ENCODE measurements at places on chromosomes 6 and 20.

DNA sequence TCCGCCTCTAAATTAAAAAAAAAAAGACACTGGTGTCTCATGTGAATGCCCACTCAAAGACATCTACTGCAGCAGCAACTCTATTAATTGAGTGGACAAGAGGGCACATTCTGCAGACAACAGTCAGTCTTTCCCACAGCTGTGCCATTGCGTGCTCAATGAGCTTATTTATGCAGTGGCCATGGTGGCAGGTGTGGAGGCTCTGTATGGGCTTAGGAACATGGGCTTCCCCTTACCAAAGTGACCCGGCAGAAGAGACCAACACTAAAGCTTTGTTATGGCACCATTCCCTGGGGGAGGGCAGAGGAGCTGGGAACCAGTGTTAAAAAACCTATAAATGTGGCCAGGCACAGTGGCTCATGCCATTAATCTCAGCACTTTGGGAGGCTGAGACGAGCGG, 4.2 kb upstream of the VAPB start:
- no peak for DNase-seq

DNA sequence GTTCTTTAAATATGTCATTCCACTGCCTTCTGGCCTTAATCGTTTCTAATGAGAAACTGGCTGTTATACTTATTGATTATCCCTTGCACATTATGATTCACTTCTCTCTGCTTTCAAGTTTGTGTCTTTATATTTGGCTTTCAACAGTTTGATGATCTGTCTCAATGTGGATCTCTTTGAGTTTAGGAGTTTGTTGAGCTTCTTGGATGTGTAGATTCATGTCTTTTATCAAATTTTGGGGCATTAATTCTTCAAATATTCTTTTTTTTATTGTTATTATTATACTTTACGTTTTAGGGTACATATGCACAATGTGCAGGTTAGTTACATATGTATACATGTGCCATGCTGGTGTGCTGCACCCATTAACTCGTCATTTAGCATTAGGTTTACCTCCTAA, 29.3 kb downstream of the ZBTB9 start:
- no peak for DNase-seq

DNA sequence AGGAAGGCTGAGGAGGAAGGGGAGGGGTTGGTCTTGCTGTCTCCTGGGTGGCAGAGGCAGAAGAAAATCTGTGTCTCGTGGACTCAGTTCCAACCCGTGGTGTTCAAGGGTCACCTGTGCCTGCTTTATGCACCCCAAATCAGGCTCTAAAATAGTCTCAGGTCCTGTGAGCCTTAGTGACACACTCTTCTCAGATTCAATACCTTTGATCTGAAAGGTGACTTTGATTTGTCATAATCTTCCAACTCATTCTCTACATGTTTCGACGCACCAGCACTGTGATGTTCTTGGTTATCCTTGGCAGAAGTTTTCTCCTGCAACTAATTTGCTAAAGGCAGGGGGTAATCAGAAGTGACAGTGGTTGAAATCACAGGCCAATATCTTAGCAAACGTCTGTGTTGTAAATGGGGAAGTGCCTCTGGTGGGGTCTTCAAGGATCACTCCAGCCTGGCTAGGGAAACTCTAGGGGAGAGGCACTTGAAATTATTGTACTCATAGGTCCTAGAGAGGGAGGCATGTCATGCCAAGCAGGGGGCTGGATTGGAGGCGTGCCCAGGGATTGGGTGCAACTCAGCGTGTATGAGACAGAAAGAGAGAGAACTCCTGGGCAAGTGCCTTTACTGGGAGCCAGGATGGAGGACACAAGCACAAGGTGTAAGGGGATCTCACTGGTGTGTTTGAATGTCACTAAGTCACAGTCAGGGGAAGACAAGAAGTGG, 19.0 kb upstream of the PRND start:
- no peak for DNase-seq

GRCh38 chr6:52526634-52527033, 50.2 kb downstream of the TRAM2 start:
- no peak for DNase-seq

DNA sequence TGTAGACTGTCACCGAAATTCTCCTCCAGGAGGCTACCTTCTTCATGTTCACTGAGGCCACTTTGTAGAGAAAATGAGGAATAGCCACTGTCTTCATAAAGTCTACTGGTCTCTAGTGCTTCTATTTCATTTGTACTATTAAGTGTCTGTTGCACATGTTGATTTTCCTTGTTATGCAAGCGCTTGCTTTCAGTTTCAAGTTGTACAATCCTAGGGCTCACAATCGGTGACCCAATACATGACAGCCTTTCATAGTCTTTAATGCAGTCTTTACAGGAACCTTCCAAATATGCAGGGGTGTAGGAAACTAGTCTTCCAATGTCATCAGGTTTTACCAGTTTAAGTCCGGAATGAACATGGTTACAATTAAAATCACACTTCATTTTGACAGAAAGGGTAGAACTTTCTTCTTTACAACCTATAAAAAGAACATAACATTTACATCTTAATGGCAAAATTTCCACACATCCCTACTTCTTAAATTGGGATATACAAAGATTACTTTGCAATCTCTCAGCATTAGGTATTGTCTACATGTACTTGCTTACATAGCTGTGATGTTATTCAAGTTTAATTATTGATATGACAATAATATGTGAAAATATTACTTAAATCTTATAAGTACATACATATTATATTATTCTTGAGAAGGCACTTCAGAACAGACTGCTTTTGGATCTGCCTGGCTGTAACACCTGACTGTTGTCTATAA, 7.5 kb downstream of the FBXO5 start:
- DNase-seq, result no peak

GRCh38 chr6:36120539-36120938, 9.8 kb upstream of the MAPK13 start:
- no peak for DNase-seq

- DNase-seq, result no peak
Measured at GRCh38 chr6:80234908-80235307, 128.4 kb downstream of the BCKDHB start.

Data from right renal cortex interstitium (tissue), 3 donors.